ENCODE measurements at places on chromosomes 2 and 18.

GRCh38 chr2:68272246-68272994 lies 20.1 kb upstream of the PPP3R1 start:
- no peak for DNase-seq

DNA sequence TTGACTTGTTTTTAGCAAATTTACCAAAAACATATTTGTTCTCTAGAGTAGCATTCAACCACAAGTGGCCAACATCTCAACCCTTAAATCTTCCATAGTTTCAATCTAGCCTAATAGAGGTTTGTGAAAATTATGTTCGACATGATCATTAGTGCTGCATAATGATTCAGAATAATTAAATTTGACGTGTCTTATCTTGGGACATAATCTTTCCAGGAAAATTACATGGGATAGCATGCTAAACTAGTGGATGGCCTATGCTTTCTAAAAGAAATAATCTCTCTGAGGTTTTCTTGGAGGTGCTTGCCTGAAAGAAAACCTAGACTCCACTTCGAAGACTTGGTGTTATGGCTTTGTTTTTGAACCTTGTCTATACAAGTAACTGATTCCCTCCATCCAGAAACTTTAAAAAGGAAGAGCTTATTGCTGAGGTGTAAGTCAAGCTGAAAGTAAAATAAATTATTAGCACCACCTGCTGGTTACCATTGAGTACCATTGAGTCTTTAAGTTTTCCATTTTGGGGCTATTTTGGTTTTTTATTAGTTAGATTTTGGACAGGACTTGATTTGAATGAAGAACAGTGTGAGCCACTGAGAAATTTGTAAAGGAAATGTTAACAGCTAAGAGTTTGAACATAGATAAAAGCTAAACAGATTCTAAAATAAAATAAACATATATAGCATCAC lies 32.7 kb downstream of the COX7A2L start:
- no peak for DNase-seq

- DNase-seq = no peak
Observed at GRCh38 chr2:187299122-187299906, 148.7 kb downstream of the CALCRL start.

- no peak for DNase-seq
Observed at GRCh38 chr2:45904267-45904945, 252.9 kb downstream of the PRKCE start.

GRCh38 chr2:121974897-121975661 lies 219.6 kb downstream of the TSN start:
- DNase-seq = peak; percentile 49

DNA sequence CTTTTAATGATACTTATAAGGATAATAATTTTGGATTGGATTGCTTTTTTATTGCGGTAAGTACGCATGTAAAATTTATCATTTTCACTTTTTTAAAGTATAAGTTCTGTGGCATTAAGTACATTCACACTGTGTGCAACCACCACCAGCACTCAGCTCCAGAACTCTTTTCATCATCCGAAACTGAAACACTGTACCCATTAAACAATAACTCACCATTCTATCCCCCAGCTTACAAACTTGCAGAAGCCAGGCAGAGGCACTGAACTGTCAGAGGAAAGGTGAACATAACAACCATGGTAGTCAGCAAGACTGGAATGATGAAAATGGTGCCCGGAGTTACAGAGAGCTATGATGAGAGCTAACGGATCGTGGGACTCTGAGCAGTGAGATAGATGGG lies 465.9 kb downstream of the ADCYAP1 start:
- DNase-seq = no peak

DNA sequence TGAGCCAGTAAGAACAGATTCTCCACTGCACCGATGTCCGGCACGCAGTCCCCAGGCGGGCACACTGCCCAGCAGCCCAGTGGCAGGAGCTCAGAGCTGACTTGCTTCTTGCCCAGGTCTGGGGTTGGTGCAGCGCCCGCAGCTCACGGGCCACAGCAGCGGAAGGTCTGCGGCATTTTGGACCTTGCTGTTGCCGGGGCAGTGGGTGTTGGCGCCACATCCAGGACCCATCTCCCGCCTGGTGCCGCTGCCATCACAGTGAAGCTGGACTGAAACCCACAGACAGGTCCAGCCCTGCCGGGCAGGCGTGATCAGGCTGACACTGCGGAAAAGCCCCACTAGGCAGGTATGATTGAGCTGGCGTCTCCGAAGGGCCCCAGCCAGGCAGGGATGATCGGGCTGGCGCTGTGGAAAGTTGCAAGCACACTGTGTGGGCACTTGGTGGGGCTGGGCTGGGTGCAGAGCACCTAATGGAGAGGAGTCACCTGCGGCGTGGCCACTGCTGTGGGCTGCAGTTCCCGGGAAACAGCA lies 75.5 kb downstream of the SLC66A2 start:
- no peak for DNase-seq

- DNase-seq = no peak
Observed at GRCh38 chr18:55402731-55403405, 185.1 kb downstream of the TCF4 start.

- no peak for DNase-seq
Observed at GRCh38 chr2:96832754-96833507, 10.9 kb downstream of the ANKRD23 start.
